Testis (tissue), 5 donors: ENCODE measurements at places on chromosomes 2 and 18. TPM values are rescaled to one million over a fixed set of nuclear protein-coding genes. Genes with fewer than 3 reads are reported as not detected.

SLC9A2 gene
- 16.3 TPM for polyA plus RNA-seq

SLC25A12 gene
- polyA plus RNA-seq, result 16.7 TPM

SUMO1 gene
- 98.8 TPM for polyA plus RNA-seq

MROH2A gene
- 5.1 TPM for polyA plus RNA-seq

TSN gene
- 111 TPM for polyA plus RNA-seq

COPS7B gene
- polyA plus RNA-seq, result 84.8 TPM

TOGARAM2 gene
- polyA plus RNA-seq, result 5.2 TPM

CPLX4 gene
- 0.26 TPM for polyA plus RNA-seq

HOXD10 gene
- 0.92 TPM for polyA plus RNA-seq

FBXO41 gene
- 4.9 TPM for polyA plus RNA-seq

IL36B gene
- polyA plus RNA-seq, result not detected

PROM2 gene
- polyA plus RNA-seq, result 1.3 TPM

SLC66A2 gene
- 72.5 TPM for polyA plus RNA-seq

SF3B6 gene
- polyA plus RNA-seq, result 142 TPM

MOGAT1 gene
- polyA plus RNA-seq, result not detected

DYSF gene
- polyA plus RNA-seq, result 10.9 TPM

GAREM2 gene
- polyA plus RNA-seq, result 4.6 TPM
